ENCODE measurements at places on chromosomes 2 and 18.

DNA sequence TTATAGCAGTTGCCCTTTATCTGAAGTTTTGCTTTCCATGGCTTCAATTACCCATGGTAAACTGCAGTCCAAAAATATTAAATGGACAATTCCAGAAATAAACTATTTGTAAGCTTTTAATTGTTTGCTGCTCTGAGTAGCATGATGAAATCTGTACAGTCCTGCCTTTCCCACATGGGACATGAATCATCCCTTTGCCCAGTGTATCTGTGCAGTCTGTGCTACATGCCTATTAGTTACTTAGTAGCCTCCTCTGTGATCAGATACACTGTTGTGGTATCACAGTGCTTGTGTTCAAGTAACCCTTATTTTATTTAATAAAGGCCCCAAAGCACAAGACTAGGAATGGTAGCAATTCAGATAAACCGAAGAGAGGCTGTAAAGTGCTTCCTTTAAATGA is 810.6 kb upstream of the PIK3C3 start:
- DNase-seq: no peak

DNA sequence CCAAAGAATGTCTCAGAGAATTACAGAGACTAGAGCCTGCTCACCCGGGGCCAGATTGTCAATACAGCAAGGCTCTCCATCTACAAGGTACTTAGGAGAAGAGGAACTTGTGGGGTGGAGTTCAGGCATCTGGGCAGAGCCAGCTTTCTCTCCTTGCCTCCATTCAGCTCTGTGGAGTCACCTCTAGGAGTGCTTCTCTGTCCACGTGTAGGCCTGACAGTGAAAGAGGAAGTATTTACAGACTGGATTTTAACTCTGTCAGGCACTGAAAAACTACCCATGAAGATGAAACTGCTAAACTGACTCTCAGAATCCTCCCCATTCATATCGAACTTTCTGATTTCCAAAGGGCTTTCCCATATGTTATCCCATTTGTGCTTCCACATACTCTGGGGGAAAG is 315.6 kb downstream of the SETBP1 start:
- DNase-seq: peak; percentile 48

- peak; percentile 37 for DNase-seq
Measured at GRCh38 chr2:74099835-74100234, 47.9 kb downstream of the BOLA3 start.

DNA sequence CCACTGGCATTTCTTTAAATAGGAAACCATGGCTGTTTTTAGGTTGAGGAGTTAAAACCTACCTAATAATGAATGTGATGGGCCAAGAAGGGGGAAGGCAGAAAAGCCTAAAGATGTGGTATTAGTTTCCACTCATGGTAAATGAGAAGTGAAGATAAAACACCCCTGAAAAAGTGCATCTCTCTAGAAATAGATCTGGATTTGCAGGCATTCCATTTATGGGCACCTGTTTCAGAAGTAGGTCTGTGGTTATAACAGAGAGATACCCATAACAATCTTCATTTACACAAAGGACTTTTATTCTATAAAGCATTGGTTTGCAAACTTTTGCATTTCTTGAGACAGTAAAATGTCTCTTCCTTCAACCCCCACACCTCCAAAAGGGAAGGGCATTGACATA is 62.1 kb downstream of the PRKCE start:
- DNase-seq: no peak

GRCh38 chr18:23861805-23862470 is 152.6 kb upstream of the TTC39C start:
- DNase-seq: peak; percentile 24

DNA sequence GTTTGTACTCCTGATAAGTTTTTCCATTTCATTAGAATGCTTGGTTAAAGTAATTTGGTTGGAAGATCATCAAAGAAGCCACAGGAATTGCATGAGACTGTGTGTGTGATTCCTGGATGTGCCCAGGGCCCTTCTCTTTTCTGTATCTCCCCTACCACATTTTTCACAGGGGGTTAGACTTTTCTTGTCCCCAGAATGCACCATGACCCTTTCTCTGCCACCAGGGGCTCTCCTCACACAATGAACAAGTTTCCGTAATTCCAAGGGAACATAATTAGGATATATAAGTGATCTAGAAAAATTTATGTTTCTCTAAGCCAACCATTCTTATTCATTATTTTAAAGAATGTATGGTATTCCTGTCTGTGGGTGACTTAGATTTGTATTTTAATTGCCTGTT is 291.8 kb downstream of the NEDD4L start:
- no peak for DNase-seq

DNA sequence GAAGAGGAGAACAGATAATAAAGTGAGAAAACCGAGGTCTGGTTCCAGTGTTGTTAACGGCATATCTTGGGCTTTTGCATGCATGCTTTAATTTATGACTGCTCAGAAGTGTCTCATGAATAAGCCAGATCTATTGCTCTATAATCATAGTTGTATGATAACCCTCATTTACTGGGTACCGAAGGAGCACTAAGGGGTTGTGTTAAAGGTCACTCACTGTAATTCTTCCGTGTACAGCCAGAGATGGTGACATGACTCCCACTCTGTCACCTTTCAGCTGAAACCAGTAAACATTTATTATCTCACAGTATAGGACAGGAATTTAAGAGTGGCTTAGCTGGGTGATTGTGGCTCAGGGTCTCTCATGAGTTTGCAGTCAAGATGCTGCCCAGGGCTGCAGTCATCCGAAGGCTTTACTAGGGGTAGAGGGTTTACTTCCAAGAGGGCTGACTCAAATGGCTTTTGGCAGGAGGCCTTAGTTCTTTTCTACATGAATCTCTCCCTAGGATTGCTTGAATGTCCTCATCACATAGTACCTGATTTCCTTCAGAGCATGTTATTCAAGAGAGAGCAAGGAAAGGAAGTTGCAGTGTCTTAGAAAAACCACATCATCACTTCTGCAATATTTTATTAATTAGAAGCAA is 107.0 kb downstream of the NAB1 start:
- DNase-seq: no peak

DNA sequence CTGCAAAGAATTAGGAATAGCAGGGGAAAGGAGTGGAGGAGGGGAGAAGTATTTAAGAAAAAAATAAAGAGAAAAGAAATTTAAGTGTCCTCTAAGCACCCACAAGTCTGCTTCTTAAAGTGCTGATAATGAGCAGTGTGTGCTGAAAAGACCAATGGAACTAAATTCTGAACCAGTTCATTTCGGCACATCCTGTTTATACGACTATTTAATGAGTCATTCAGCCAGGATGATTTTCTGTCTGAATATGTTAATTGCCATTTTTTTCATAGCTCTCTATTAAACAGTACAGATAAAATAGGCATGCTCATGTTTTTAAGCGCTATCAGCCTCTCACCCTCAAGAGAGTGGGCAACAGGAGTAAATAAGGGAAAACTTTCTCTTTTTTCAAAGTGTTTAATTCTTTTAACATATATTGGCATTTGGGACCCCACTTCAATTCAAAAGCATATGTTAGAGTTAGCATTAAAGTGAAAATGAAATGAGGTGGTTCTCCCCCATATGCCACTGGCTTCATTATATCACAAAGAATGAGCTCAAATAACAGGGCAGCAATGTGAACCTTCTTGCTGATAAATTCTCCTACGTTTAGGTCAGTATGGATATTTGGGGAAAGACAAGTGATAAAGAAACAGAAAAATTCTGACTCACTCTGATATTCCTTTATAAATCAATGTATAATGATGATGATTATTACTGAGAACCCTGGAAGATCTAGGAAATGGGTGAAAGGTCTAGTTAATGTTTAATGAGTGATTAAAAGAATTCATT is 87.5 kb downstream of the TCF4 start:
- peak; percentile 42 for DNase-seq

Measured in hematopoietic multipotent progenitor cell treated with erythropoietin and hydrocortisone succinate and interleukin-3 and kit ligand, for 4 days (in vitro differentiated cells).